ENCODE measurements at places on chromosomes 5 and 9.

- no peak for DNase-seq
Observed at GRCh38 chr5:150703762-150704161, 2.9 kb upstream of the RBM22 start.

DNA sequence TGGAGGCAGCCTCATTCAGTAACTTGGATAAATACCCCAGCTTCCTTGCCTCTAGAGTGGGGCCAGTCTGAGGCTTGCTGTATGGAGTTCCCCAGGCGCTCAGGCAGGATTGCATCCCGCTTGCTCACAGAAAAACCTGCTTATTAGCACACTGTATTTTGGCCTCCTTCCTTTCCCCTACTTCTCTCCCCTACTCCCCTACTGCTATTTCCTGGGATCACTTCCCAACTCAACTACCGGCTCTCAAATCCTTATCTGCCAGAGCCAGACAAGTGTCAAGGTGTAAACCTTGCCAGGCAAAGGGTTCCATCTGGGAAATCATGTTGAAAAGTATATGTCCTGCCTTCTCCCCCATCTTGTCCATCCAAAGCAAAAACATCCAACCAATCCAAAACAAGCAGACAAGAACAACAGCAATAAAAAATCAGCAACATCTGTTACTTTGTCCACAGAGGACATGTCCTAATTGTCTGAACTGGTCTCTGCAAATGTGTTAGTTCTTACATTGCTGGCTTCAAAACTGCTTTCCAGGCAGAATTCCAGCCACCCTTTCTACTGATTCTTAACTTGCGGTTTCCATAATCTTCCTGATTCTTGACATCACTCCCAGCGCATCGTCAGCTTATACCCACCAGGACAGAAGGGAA is 164.1 kb upstream of the SEMA6A start:
- no peak for DNase-seq

DNA sequence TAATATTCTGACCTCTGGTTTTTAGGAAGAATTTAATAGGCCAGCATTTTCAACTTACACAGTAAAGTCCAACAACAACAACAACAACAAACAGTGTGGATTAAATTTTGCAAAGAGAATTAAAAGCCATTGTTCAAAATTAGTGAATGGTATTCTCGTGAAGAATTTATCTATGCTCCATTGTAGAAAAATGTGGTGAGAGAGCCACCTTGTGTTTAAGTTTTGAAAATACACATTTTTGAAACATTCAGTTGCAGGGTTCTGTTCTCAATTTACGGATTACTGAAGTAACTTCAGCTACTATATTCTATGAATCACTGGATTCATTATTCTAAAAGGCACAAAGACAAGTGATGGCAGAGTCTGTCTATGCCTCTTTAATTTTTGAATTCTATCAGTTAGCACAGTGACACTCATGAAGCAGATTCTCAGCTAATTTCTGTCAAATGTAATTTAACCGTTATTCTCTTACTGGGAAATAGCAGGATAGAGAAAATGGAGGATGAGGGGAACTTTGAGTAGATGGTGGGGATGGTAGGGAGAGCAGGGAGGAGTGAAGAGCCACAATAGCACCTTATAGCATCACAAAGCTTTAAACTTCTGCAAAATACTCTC is 11.0 kb downstream of the CCDC152 start:
- DNase-seq, result no peak

GRCh38 chr5:136073714-136074529 is 45.1 kb downstream of the TGFBI start:
- no peak for DNase-seq

Measured in activated CD4-positive, alpha-beta T cell treated with anti-CD3 and anti-CD28 coated beads for 48 hours (primary cell).